ENCODE measurements at places on chromosomes 6 and 20.

DNA sequence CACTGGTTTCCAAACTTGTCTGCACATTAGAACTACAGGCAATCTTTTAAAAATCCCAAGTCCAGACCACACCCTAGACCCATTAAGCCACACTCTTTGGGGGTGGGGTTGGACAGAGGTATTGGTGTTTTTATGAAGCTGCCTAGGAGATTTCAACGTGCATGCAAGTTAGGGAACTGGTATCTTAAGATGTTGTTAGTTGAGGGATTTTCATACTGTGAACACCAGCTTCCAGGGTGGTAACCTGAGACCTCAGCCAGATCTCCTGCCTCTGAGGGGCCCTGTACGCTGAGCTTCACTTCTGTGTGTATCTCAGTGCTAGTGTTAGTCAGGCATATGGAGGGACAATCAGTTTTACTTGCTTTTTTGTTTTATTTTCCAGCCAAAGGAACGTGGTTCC lies 138.0 kb downstream of the UTRN start:
- no peak for DNase-seq

GRCh38 chr20:2795451-2795850 lies 5.0 kb downstream of the CPXM1 start:
- no peak for DNase-seq

- DNase-seq, result no peak
Observed at GRCh38 chr6:137779982-137780381, 87.1 kb upstream of the TNFAIP3 start.

- no peak for DNase-seq
Observed at GRCh38 chr6:33160728-33161344, 31.4 kb downstream of the COL11A2 start.

GRCh38 chr6:1372690-1373089 lies 16.7 kb upstream of the FOXF2 start:
- no peak for DNase-seq

- DNase-seq, result no peak
Observed at GRCh38 chr6:168542301-168542700, 101.3 kb downstream of the SMOC2 start.

- no peak for DNase-seq
Observed at GRCh38 chr20:36260316-36260715, 24.0 kb downstream of the AAR2 start.

- peak; percentile 27 for DNase-seq
Observed at GRCh38 chr20:56778765-56779195, 149.7 kb downstream of the TFAP2C start.

- DNase-seq, result no peak
Observed at GRCh38 chr20:50172347-50173013, 18.1 kb upstream of the CEBPB start.

DNA sequence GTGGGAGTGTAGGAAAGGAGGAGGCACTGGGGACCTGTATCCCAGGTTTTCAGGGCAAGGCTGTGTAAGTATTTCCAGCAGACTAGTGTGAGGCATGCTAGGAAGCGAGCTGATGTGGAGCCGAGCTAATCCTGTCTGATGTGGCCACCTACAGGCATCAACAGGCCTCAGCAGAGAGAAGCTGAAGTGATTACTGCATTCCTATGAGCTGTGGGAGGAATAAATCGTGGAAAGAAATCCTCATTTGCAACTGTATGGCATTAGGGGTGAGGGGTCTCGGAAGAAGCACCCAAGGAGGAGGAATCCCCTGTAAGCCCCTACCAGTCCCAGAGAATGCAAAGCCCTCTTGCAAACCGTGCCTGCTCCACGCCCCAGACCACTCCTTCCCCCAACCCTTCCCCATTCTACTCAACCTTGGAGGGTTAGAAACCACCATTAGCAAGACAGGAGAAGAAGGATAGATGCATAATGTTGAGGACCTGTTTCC lies 41.6 kb downstream of the C6orf15 start:
- DNase-seq, result no peak

DNA sequence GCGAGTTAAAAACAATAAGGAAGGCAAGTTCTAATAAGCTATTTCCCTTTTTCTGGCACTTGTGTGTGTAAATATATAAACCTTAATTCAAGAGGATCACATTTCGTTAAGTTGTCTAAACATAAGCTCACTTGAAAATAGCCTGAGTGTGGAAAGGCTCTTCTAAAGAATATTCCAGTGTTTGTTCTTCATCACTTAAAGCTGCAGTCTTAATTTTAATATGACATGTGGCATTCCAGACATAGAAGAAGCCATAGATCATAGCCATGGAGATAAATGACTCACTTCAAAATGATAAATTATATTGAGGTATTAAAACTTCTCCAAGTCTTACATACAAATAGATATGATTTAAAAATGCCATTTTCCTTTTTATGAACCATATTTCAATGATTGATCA lies 42.1 kb downstream of the IYD start:
- DNase-seq, result no peak

DNA sequence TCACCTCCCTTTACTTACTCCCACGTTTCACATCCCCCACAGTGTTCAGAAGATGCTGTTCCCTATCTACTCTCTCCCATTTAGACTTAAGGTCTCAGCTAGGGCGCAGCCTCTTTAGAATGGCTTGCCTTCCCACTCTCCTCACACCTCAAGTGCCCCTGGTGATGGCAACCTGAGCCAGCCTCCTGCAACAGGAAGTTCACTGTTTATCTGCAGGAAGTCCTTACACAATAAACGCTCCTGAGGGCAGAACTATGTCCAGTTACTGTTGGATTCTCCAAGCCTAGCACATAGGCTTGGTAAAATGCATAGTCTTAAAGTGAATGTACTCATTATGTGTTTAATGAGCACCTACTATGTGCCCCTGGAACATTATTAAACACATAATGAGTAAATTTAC lies 21.9 kb upstream of the RAB22A start:
- DNase-seq, result no peak

DNA sequence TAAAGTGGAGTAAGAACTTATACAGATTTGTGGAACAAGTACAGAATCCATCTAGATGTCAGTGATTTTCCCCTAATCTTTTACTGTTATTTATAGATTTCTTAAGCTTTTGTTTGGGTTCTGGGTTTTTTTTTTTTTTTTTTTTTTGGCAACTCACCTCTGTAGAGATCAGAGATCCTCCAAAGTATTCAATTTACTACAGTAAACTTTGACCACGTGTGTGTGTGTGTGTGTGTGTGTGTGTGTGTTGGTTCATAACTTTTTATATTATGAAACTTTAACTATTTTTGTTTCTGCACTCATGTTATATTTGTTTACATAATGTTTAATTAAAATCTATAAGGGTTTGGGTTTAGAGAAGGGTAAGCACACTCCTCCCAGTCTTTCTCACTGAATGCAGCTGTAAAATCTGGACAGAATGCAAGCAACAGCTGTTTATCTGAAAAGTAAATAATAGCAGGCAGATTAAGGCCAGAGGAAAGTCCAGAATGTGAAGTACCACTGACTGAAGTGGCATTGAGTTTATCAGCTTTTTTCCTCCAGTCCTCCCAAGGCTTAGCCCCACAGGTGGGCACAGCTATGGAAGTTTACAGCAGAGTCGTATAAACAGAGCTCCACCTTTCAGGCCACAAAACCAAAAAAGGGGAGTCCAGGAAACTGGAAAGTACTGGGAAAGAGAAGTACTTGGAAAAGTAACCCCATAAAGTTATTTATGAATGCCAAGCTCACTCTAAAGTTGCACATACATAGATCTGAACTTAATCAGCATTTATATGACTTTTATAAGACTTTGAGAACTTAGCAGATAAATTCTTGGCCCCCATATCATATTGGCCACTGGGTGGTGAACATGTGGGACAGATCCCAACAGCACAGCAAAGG lies 43.0 kb upstream of the CD2AP start:
- DNase-seq, result no peak

DNA sequence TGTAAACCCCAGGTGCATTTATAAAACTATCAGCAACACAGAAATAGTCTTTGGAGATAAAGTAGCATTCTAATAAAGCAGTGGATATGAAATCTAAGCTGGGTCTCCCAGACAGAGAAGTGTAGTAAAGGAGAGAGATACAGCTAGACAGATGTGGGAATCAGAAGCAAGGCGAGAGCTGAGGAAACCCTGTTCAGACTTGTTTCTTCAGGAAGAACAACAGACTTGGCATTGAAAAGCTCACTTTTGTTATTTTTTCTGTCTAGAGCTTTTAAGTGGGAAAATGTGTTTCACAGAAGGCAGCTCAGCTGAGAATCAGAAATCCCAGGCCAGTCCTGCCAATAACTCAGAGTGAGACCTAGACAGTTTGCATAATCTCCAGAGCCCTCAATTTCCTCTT lies 52.9 kb downstream of the SLC35B3 start:
- no peak for DNase-seq

DNA sequence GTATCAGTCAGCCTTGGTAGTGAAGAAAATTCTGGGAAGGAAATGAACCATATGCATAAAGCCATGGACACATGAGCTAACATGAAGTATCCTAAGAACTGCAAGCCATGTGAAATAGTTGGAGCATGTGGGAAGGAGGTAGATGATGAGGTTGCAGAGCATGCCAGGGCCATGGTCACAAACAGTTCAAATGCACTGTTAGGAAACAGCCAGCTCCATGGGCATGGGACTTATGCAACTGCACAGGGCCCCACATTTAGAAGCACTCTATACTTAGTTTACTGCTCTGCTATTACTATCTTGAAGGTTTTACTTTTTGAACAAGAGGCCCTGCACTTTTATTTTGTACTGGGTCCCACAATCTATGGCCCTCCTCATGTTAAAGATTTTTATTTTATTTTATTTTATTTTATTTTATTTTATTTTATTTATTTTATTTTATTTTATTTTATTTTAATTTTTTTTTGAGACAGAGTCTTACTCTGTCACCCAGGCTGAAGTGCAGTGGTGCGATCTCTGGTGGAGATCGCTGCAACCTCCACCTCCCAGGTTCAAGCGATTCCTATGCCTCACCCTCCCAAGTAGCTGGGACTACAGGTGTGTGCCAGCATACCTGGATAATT lies 169.1 kb downstream of the IBTK start:
- DNase-seq, result no peak

DNA sequence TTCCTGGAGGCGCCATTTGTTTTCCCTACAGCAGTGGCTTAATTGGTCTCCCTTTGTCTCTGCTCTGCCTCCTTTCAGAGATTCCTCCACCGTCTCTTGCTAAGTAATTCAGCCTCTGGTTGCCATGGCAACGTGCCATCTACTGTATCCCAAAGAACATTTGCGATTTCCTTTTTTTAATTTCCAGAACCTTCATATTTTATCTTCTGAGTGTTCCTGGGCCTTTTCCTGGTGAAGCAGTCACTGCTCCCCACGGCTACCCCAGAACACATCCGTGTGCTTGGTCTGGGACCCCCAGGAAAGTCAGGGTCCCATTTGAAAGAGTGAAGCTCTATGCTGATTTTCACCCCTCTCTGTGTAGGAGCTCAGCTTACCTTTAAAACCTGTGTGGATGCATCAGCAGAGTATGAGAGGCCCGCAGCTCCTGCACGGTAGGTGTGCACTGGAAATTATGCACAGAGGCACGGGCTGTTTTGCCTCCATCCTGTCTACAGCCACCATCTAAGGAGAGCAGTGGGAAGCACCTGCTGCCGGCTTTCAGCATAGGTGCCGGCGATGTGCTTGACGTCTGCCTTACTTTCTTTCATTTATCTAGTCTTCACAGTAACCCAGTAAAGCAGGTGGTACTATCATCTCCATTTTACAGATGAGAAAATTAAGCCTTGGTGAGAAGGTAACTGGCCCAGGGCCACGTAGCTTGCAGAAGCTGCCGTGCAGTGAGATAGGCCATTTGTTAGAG lies 122.8 kb downstream of the SYCP2 start:
- no peak for DNase-seq

GRCh38 chr6:33587529-33587928 lies 7.5 kb upstream of the BAK1 start:
- DNase-seq, result no peak

GRCh38 chr6:129239825-129240491 lies 357.0 kb downstream of the LAMA2 start:
- no peak for DNase-seq

DNA sequence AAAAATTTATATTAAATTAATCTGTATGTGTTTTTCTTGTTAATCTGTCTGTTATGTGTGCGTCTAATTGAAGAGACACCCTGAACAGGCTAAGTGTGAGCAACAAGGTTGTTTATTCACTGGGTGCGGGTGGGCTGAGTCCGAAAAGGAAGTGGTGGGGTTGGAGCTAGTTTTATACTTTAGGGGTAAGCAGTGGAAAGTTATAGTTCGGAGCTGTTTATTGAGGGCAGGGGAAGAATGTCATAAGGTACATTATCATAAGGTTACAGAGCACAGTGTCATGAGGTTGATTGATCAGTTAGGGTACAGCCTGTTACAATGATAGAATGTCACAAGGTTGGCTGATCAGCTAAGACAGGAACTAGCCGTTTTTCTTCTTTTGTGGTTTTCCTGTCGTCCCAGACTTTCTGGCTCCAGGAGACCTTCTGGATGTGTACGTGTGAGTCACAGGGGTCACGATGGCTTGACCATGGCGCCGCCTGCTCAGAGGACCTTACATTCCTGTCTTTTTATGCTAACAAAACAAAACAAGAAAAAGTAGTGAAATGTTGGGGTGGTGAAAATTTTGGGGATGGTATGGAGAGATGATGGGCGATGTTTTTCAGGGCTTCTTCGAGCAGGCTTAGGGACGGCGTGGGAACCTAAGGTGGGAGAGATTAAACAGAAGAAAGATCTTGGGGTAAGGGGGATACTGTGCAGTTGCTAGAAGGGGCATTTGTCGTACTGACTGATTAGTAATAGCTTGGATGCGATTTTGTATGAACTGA lies 754.0 kb upstream of the ADGRB3 start:
- no peak for DNase-seq

- peak; percentile 81 for DNase-seq
Observed at GRCh38 chr20:36439040-36439730, 102.1 kb upstream of the MYL9 start.

DNA sequence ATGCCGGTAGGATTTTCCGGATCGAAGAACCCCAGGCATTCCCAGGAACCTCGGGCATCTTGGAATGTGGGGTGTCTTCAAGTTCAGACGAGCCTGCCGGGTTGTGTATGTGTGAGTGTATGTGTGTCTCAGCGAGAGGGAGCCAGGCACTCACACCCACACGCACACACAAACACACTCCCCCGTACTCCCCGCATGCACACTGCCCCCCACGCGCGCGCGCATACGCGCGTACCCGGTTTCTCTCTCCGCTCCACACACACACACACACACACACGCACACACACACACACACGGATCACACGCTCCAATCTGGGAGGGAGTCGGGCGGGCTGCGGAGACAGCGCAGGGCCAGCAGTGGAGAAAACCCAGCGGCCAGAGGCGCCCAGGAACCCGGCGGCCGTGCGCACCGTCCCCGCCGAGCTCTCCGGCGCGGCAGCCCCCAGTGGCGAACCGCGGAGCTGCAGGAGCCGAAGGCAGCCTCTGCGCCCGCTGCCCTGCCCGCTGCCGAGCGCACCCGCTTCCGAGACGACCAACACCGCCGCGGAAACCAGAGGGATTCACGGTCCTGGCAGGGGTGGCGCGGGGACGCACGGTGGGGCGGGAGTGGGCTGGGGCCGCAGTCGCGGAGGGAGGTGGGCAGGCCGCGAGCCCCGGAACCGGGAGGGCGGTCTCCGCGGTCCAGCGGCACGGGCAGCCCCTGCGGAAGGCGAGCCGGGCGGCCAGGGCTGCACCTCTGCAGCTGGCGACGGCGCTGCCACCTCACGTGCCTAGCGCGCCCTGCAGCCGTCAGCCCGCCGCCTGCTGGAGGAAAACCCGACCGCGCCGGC lies at the start of gene LRFN2:
Gene LRFN2, minus strand, starts transcription at position 125 of the 830 bp plus-strand sequence.
- DNase-seq, result peak; percentile 85

Data from activated CD4-positive, alpha-beta T cell treated with anti-CD3 and anti-CD28 coated beads for 36 hours (primary cell).